Activated CD4-positive, alpha-beta memory T cell treated with anti-CD3 and anti-CD28 coated beads for 36 hours (primary cell): ENCODE measurements at places on chromosomes 1 and 21.
A peak's percentile ranks its signal among the peaks of the same experiment; 100 is the strongest.

- DNase-seq = no peak
Observed at GRCh38 chr1:161070761-161071160, 1.1 kb upstream of the ARHGAP30 start.

- peak; percentile 25 for DNase-seq
Observed at GRCh38 chr1:206002871-206003801, at the start of gene RAB7B. RAB7B (minus strand) TSS chr1:206003395; CDS start chr1:205994135, 9,260 bp downstream.

- no peak for DNase-seq
Observed at GRCh38 chr1:41371630-41372599, 10.7 kb downstream of the FOXO6 start.

GRCh38 chr1:92820024-92820423 lies 11.8 kb upstream of the RPL5 start:
- no peak for DNase-seq

- DNase-seq = no peak
Observed at GRCh38 chr1:42753070-42753469, 13.0 kb upstream of the CLDN19 start.

DNA sequence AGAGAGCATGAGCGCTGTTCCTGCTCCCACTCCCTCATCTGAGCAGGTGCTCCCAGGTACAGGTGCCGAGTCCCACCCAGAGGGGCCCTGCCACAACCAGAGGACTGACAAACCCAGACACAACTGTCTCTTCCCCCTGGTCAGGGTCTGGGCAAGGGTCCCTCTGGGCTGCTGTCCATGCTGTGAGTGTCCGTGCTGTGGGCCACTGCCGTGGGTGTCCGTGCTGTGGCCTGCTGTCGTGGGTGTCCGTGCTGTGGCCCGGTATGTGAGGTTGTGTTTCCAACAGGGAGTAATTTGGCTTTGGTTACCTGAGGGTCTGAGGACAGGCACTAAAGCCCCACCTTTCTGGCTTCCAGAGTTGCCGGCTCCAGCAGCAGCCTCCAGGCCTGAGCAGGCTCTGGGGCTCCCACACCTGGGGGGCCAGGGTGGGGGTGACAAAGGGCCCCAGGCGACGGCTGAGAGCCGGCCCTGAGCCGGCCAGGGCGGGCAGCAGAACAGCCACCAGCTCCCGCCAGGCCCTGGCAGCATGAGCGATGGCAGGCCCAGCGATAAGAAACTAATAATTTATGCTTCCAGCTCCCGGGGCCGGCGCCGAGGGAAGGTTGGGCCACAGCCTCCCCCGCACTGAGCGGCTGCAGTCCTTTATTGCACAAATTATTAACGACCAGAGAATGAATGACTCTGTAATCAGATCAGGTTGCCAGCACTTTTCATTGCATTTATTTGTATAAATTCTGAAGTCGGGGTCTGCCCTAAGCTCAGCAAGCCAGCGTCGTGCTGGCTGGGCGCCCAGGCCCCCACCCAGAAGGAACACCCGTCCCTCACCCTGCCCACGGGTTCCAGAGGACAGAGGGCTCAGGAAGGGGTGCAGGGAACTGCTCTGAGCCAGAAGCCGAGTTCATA lies 7.3 kb upstream of the SAMD11 start:
- no peak for DNase-seq

DNA sequence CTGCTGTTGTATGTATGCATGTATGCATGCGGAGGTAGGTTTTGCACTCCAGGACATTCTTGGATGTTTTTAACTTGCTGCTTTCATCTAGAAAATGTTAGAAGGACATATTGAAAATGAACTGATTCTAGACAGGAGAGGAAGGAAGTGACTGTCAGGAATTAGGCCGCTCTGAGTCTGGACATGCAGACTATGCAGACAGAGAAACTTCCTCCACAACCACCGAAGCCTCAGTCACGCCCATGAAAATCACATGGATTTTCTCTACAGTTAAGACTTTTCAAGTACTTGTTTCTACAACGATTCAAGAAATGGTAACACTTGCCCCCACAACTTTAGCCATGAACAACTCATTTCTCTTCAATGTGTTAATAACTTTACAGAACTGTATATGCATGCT lies 211.1 kb downstream of the SMYD3 start:
- DNase-seq = no peak

DNA sequence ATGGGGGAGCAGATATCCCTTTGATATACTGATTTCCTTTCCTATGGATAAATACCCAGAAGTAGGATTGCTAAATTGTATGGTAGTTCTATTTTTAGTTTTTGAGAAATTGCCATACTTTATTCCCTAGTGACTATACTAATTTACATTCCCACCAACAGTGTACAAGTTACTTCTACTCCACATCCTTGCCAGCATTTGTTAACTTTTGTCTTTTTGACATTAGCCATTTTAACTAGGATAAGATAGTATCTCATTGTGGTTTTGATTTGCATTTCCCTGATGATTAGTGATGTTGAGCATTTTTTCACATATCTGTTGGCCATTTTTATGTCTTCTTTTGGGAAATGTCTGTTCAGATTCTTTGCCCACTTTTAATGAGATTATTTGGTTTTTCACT lies 620.6 kb upstream of the CAMK1G start:
- no peak for DNase-seq

GRCh38 chr1:228905701-228906101 lies 170.4 kb downstream of the RHOU start:
- no peak for DNase-seq

DNA sequence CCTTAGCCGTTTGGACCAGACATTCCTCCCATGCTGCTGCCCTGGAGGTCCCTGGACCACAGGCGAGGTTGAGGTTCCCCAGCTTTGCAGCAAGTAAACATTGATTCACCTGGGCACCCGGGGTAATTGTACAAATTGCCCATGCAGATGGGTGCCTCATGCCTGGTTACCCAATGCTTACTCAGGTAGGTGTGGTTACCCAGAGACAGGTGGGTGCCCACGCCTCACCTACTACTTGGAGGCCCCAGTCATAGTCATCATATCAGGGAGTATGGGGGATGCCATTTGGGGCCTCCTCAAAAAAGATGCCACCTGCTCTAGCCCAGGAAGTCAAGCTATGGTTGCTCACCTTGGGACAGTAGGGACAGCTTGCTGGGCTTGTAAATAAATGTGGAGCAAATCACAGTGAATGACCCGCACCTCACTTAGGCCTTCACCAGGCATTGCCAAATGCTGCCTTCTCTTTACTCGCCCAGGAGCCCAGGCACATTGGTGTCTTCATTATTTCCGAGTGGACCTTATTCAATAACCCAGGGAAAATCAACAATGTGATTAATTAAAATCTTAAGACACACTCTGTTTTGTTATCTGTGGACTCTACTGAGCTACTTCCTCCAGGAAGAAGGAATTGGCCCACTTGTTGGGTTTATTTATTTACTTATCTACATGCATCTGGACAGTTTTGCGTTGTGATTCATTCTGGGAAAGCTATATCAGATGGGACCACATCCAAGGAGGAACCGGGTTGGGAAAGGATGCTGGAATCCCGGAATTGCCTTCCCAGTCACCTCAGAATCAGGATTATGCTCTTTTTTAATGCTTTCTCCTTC lies 35.6 kb upstream of the GRHL3 start:
- no peak for DNase-seq

DNA sequence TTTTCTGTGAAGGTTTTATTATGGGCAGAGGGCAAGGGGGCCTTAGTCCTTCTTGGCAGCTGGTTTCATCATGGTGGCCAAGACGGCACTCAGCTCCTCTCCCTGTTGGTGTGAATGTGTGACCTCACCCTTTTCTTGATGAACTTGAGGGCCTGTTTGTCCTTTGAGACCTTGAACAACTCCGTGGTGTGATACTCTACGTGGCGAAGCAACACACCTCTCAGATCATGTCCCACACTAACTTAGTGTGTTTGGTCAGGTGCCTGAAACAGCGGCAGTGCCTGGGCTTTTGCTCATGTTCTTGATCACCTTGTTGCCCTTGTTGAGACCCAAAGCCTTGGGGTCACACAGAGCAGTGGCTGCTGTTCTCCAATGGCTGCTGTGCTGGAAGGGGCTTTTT lies 13.4 kb downstream of the L1TD1 start:
- no peak for DNase-seq

DNA sequence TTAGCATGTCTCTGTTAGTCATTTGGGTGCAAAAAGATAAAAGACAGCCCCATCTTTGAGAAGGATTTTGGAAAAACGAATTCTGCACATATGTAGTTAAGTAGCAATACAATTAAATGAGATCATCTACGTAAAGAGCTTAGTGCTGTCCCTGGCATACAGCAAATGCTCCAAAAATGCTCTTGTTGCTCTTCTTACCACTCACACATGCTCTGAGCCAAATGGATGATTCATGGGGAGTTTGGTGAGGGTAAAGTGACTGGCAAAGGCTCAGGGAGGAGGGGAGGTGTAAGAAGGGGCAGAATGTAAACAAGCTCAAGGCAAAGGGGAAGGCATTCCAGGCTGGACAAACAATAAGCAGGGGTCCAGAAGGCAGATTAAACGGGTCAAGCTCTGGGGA lies 191.9 kb downstream of the AK5 start:
- DNase-seq = no peak

DNA sequence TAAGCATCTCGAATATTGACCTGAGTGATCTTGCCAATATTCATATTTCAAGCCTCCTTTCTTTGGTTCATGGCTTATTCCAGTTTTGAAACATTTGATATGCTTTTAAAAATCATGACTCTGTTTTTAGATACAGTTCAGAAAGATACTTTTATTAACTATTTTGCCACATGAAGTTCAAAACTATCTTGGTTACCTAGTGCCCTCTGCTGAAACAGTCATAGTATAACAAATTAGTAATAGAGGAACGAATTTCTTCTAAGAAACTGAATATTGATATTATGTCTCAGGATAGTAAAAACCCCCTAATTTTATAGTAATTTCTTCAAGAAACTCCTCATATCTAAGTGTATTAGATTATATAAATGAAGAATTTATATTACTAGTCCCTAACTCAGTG lies 52.6 kb upstream of the RC3H1 start:
- DNase-seq = no peak

DNA sequence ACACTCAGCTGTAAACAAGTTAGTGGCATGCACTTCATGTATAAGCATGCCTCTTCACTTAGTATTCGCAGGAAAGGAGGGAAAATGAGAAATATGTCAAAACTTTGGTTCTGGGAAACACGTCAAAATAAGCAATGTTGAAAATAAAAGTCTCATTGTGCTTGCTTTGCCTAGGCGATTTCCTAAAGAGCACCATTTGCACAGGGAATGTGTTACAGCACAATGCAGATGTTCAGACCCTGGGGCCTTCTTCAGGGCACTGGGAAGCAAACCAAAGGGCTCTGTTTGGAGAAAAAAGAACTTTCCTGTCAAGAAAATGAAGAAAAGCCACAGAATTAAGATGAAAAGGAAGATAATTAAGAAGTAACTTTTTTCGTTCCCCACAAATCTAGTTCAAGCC lies 98.6 kb upstream of the PLD5 start:
- DNase-seq = no peak

- DNase-seq = no peak
Observed at GRCh38 chr1:197284966-197285365, 16.9 kb downstream of the CRB1 start.

- no peak for DNase-seq
Observed at GRCh38 chr21:44616591-44616926, 4.7 kb downstream of the KRTAP10-8 start.

DNA sequence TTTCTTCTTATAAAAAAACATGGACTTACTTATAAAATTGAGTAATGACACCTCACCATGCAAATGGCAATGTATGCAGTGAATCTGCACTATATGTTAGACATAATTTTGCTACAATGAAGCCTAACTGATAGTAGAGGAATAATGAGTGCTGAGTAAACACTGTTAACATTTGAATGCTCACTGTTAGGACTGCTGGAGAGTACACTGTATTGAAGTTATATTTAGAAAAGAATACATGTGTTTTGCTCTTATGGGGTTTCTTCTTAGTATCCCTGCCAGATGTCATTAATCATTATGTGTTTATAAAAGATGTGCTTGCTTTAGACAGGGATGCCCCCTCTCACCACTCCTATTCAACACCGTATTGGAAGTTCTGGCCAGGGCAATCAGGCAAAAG lies 111.1 kb upstream of the ZP4 start:
- no peak for DNase-seq

DNA sequence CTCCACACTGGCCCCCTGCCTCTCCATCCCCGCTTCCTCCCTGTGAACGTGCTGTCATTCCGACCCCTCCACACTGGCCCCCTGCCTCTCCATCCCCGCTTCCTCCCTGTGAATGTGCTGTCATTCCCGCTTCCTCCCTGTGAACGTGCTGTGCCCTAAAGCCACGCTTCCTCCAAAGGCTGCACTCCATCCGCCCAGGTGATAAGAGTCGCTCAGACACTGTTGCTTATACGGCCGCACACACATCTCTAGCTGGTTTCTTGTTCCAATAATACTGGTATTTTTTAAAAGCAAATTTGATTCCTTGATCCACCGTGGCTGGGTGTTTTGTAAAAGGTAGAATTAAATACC lies 39.3 kb upstream of the TSPEAR start:
- DNase-seq = no peak

GRCh38 chr1:23291706-23292105 lies 52.4 kb downstream of the HNRNPR start:
- no peak for DNase-seq

DNA sequence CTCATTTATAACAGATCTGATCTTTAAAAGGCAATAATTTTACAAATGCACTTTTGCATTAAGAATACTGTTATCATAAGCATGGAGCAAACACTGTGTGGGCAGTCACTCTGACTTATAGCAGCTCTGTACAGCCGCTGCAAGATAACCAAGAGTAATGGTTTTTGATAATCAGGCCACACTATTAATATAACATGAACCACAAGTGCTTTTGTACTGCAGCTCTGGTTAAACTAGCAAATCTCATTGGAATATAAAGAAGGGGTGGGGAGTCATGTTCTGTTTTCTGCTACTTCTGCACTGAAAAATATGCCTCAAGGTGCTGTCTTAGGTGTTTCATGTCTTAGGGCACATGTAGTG lies 357.4 kb downstream of the LMO4 start:
- DNase-seq = no peak

DNA sequence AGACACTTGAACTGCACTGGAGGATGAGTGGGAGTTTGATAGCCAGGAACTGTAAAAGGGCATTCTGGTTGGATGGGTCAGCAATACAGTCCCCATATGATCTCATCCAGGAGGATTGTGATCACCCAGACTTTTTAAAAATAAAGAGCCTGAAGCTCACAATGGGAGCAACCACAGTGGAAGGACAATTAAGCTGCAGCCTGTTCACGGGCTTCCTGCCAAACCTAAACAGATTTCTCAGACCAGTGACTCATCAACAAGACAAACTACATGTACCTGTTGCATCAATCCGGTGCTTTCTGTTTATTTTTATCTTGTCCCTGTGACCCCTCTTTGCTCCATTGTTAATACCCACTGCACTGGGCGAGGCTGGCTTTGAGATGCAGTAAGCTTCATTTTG lies 52.3 kb downstream of the PAPPA2 start:
- DNase-seq = no peak

DNA sequence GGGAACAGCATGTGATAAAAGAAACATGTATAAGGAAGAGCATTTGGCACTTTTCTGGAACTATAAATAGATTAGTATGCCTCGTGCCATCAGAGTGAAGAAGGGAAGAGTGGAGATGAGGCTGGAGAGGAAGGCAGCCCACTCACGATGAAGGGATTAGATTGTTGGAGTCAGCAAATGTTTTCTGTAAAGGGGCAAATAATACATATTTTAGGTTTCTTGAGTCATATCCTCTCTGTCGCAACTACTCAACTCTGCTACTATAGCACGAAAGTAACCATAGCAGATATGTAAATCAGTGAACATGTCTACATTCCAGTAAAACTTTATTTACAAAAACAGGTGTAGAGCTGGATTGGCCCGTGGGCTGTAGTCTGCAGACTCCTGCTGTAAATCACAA lies 147.8 kb downstream of the TENT5C start:
- no peak for DNase-seq

- DNase-seq = peak; percentile 59
Observed at GRCh38 chr1:54409156-54410142, 3.3 kb upstream of the SSBP3 start.
